ENCODE measurements at places on chromosomes 6 and 20.

DNA sequence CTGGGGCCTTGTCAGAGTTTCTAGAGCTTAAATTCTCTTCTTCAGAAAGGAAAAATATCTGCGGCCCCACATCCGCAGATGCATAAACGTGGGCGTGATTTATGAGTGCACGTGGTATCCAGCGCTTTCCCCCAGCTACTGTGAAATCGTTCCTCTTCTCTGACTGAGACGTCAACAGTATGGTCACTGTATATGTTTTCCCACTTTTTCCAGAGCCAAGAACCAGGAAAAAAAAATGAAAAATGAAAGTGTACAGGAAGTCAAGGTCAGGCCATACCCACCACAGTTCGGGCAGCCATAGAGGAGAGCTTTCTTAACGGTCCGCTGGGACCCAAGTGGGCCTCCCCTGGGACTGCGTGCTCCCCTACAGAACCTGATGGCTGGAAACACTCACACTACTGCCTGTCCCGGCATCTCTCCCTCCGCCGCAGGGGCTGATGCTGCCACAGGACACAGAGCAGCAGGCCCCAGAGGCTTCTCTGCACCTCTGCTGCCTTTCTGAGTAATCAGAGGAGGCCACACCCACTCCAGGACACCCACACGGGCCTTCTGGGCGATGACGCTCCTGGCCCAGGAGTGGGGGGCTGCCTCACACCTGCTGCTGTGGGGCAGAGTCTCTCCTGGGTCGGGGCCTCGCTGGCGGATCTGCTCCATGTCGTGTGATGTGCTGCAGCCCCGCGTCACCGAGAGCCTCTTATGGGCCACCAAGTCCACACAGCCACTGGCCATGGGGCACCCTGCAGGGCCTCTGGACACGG is 16.4 kb upstream of the STX16 start:
- DNase-seq: peak; percentile 47

DNA sequence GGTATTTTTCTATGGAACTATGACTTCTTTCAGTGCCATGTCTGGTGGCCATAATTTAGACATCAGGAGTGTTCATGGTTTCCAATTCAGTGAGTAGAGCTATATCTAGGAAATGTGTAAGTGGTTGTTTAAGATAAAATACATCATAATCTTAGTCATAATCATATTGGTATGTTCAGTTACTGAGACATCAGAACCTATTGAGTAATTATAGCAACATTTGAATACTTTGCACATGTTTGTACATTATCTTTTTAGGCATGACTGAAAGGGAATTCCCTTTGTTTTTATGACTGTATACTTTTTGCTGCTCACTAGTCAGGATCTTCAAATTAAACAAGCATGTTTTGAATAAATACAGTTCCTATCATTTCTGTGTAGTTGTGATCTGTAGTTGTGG is 64.0 kb downstream of the STXBP5 start:
- DNase-seq: no peak

DNA sequence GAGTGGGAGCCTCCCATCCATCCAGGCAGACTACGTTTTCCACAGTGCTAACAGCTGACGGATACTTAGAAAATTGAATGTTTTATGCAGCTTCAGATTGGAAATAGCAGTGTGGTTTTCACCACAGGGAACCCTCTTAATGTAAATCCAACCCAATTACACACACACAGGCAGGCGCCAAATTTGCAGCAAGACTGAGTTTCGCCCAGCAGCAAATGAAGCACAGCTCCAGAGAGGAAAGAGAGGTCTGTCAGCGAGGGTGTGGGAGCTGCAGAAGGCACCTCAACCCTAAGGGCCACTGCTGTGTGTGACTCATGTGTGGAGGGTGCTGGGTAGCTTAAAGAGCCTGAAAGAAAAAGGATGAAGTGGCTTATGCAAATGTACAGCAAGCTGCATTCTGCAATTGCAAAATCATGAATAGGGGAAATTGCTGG is 365.7 kb downstream of the MAFB start:
- DNase-seq: no peak

GRCh38 chr20:50587291-50587961 is 77.2 kb downstream of the PTPN1 start:
- DNase-seq: no peak

DNA sequence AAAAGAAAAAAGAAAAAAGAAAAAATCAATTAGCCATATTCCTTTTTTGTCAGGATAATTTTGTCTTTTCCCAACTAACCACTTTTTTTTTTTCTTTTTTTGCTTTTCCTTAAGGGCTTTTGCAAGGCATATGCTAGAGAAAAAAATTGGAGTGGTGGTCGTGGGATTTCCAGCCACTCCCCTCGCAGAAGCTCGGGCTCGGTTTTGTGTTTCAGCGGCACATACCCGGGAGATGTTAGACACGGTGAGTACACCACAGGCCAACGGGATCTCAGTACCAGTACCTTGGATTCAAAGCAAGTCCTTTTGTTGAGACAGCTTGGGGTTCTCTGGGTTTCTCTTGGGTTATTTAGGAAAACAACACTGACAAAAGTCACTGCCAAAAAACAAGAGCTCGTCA is 61.2 kb upstream of the ISM1 start:
- DNase-seq: no peak
